ENCODE measurements at places on chromosomes 1 and 21.

GRCh38 chr1:152967201-152967600 is 3.2 kb upstream of the SPRR4 start:
- DNase-seq, result no peak

DNA sequence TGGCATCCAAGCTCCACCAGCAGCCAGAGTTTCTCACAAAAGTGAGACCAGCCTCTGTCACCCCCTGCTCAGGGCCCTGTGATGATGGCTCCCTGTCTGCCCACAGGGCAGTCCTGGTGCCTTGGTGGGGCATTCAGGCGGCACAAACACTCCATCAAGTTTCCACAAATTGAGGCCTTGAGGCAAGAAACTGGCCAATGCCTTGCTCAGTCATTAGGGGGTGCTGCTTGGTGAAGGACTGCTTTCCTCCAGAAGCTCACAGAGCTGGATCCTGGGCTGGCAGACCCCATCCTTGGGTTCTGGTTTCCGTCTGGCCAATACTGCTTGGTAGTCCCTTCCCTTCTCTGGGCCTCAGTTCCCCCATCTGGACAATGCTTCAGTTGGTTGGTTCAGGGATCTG is 12.5 kb upstream of the AHDC1 start:
- no peak for DNase-seq

DNA sequence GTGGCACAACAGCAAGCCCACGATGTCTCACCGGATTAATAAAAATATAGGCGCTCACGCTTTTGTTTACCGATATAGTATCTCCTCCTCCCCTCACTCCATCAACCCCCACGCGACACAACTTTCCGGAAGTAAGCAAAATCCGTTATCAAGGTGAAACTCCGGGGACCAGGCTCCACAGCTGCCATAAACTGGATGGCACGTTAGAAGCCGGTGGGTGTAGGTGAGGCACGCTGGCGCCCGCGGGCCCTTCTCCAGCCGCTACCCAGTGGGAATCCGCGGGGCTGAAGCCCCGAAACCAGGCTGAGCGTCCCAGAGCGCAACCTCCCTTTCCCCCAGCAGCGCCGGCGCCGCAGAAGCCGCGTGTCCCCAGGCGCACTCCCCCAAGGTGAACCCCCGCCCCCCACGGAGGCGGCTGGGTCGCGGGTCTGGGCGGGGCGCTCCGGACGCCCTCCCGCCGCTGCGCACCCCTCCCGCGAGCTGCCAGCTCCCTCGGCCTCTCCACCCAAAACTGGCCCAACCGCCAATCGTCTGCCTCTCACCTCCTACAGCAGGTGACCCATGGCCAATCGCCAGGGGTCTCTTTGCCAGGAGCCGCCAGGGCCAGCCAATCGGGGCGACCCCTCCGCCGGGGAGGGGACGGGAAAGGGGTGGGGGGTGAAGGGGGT is 112.4 kb downstream of the OSBPL9 start:
- DNase-seq, result peak; percentile 91

DNA sequence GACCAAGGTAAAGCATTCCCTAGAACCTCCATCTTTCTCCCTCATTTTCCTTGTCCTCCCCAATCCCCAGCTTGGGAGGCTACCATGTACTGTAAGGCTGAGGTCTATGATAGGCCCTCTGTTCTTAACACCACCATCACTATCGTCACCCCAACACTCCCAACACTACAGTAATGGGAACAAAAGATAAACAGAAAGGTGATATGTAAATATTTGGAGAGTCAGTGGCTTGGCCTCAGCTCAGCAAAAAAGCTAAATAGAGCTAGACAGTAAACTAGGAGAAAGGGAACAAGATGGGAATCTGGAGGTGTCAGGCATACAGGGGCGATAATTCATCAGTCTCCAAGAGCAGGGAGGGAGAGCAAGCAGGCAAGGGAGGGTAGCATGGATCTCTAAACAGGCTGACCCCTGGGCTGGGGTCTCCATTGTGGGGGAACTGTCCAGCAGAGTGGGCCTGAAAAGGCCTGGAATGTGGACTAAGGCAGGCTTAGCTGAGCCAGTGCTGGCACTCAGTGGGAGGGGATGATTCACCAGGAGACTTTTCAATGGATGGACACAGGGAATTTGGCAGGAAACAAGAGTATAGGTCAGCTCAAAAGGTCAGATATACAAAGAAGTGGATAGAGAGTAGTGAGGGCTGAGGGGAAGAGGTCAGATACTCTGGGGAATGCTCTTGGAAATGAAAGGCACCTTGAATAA is 6.7 kb downstream of the WNT2B start:
- peak; percentile 63 for DNase-seq

DNA sequence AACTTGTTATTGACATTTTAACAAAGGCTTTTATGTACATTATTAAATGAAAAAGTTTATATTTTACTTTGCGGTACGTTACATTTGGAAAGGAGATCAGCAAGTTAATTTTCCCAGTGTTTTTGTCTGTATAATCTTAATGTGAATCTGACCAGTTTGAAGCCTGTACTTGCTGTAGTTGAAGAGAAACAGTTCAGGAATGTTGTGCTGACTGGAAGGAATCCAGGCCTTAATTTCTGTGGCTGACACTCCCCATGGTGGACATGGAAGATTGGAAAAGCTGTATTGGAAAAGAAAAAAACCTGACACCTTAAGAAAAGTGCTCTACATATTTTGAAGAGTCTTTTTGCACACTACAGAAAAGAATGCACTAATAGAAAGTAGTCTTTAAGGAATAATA is 15.5 kb downstream of the LEPR start:
- no peak for DNase-seq

DNA sequence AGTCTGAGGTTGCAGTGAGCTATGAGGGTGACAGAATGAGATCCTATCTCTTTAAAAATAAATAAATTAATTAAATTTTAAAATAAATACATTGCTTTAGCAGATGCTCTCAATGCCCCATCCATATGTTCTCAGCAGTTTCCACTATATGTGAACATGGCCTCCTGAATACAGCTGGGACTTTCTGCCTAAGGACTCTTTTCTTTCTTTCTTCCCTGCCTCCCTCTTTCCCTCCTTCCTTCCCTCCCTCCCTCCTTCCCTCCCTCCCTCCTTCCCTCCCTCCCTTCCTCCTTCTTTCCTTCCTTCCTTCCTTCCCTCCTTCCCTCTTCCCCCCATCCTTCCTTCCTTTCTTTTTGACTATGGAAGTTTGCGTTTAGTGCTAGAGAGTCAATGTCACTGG is 10.2 kb upstream of the GRIK1 start:
- DNase-seq, result no peak

Measured in A172 (cell line).